ENCODE measurements at places on chromosomes 1 and 21.

DNA sequence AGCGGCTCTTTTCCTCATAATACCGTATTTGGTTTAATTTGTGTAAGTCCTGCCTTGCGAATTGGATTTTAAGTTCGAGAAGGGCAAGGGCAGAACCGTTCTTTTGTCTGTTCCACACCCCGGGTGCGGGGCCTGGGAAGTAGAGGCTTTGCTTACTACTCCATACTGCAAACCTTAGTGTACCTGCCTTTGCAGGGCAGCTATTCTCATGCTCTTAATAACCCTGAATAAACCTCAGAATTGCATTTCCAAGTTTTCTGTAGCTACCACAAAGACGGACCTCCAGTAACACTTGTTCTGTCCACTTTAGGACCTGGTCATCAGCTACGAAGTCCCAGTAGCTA is 657 bp upstream of the HNRNPU start:
- DNase-seq = peak; percentile 41

- DNase-seq = no peak
Observed at GRCh38 chr1:39886757-39887231, 3.5 kb upstream of the TRIT1 start.

DNA sequence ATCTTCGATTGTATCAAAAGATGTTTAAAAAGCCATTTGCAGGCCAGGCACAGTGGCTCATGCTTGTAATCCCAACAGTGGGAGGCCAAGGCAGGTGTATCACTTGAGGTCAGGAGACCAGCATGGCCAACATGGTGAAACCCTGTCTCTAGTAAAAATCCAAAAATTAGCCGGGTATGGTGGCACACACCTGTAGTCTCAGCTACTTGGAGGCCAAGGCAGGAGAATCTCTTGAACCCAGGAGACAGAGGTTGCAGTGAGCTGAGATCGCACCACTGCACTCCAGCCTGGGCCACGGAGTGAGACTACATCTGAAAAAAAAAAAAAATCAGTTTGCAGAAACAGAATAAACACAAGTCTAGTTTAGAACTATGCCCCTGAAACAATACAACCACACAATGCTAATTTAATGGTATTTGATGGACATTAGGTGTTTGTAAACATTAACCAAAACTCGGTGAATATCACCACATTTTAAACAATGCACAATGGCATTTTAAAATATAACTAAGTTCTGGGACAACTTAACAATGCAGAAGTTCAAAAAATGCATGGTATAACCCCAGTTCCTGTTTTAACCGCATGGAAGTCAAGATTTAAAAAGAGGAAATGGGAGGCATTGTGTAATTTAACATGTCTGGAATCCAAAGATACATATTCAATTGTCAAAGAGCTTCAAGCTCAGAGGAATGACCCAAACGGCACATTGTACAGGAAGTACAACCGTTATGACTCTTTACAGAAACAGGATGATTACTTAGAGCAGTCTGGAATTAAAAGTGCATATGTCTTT is 7.1 kb upstream of the PTTG1IP start:
- DNase-seq = no peak

- no peak for DNase-seq
Observed at GRCh38 chr1:214549604-214550003, 1.8 kb downstream of the PTPN14 start.

DNA sequence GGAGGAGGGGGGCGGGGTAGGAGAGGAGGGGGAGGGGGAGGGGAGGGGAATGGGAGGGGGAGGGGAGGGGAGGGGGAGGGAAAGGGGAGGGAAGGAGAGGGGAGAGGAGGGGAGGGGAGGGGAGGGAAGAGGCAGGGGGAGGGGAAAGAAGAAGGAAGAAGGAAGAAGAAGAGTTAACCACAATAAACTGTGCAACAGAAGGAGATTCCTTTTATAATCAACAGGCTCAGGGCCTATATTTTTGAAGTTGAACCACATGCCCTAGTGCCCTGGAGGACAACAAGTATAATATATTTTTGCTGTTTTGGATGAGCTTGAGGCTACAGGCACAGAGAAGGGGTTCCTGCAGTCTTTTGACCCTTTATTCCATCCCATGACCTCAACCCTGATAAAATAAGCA is 228.2 kb upstream of the IRF2BP2 start:
- DNase-seq = no peak

DNA sequence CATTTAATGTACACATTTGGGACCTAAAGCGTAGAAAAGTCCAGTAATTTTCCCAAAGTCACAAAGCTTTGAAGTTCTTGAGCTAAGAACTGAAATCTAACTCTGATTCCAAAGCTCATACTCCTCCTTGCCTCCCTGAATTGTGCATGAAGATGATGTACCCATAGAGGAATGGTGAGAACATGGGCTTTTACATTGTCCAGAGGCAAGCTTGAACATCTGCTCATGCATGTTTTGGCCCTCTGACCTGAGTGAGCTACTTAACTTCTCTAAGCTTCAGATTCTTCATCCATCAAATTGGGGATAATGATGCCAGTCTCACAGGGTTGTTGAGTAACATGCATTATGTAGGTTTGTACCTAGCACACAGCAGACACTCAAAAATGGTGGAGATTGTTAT is 258.4 kb upstream of the HOOK1 start:
- DNase-seq = no peak
